Ascending aorta (tissue), 2 donors: ENCODE measurements at places on chromosomes 2 and 18.

DNA sequence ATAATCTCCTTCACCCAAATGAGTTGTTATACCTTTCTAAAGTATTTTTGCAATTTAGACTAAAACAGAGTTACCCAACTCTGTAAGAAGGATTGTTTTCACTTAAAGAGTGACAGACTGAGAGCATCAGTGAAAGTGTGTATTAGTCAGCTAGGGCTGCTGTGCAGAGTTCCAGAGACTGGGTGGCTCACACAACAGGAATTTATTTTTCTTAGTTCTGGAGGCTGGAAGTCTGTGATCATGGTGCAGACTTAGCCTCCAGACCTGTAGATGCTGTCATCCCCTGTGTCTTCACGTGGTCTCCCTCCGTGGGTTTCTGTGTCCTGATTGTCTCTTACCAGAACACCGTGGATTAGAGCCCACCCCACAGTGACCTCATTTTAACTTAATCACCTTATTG lies 40.0 kb downstream of the BCL2L11 start:
- no peak for DNase-seq

GRCh38 chr2:23651187-23652080 lies 266.5 kb downstream of the KLHL29 start:
- no peak for DNase-seq

DNA sequence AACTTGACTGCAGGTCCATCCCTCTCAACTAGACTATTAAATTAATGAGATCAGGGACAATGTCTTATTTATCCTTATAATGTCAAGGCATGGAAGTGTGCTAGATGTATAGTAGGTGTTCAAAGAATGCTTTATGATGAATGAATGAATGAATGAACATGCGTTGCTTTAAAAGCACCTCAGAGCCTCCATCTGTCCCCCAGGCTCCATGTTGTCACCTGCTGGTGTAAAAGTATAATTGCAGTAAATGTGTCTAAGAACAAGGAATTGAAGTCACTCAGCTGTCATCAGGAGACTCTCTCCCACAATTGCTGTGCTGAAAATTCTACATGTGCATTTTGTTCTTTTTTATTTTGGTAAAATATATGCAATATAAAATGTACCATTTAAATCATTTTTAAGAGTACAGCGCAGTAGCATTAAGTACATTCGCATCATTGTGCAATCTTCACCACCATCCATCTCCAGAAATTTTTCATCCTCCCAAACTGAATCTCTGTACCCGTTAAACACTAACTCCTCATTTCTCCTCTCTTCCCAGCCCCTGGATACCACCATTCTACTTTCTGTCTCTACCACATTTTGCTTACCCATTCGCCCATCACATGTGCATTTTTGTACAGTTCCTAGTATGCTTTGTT lies 52.6 kb downstream of the GNAL start:
- DNase-seq = no peak

GRCh38 chr18:45935591-45936335 lies 31.4 kb downstream of the EPG5 start:
- no peak for DNase-seq

GRCh38 chr2:138176862-138177439 lies 212.7 kb downstream of the HNMT start:
- DNase-seq = no peak

GRCh38 chr2:227280895-227281294 lies 44.2 kb upstream of the MFF start:
- DNase-seq = no peak

- no peak for DNase-seq
These were observed 1.9 kb downstream of the SPAG16 start for GRCh38 chr2:213286161-213286560.

DNA sequence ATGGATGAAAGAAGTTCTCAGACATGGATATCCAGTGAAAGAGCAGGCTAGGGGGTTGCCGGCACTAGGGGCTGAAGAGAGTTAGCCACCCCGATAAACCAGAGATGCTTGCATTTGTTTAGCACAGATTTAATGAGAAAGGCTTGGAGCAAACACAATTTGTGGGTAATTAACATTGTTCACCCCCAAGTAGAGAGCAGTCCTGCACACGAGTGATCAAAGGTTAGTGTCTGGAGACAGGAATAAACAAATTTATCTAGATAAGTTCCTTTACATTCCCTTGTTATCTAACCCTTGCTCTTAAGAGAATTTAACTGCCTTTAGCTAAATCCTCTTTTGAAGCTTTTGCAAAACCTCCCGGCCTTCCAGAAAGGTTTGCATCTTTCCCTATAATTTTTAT lies 23.9 kb downstream of the HTR2B start:
- DNase-seq = no peak

- no peak for DNase-seq
These were observed 118.7 kb downstream of the KCTD1 start for GRCh38 chr18:26429535-26430226.

DNA sequence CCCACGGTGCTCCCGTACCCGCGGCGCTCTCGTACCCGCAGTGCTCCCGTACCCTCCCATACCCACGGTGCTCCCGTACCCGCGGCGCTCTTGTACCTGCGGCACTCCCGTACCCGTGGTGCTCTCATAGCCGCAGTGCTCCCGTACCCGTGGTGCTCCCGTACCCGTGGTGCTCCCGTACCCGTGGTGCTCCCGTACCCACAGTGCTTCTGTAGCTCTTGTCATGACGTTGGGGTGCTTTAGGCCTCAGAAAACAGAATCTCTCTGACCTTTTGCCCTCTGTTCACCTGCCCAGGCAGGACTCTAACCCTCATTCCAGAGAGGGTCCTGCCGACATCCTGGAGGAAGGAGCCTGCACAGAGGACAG lies 35.3 kb downstream of the SLC66A2 start:
- DNase-seq = no peak

DNA sequence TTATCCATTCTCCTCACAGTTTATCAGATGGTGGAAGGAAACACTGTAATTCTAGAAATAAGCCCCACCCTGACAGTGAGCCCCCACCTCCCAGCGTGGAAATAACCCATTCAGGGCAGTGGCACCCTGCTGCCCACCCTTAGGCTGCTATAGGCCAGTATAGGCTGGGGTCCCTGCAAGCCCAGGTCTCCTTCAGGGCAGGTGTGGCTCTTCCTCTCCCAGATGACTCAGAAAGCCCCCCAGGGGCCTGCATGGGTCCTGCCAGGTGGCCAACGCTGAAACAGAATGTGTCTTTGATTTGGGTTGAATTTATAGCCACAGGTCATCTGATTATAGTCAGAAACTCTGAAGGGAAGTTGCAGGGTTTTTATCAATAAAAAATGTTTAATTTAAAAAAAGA lies 136.4 kb downstream of the SH3RF3 start:
- no peak for DNase-seq

DNA sequence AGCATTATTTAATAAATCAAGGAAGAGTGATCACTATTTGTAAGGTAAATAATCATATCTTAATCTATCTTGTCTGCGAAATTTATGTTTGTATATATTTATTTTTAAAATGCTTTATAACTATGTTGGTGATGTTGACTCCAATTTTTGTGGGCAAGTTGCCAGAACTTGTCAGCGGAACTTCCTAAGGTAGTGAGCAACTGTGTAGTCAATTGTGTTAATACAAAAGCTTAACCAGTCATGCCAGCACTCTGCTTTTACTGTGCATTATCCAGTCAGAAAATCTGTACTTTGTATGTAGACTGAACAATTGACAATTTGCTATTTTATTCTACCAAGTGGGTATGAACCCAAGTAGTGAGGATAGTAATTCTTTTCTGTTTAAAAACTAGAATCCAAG lies 61.9 kb upstream of the RND3 start:
- no peak for DNase-seq

DNA sequence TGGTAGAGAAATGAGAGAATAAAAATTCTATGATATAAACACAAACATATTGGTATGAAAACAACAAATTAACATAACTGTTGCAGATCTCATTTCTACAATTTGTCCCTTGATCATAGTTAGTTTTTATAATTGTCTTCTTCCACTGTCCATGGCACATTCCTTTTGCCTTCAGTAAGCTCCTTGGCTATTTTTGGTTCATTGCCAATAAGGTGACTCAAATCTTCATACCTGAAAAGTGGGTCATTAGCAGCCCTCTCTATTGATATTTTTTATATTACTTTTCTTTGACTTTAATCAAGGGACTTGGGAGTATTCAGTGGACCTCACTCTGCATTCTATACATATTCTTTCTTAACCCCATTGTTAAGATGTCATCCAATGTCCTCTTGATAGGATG lies 552.9 kb downstream of the TDRD15 start:
- no peak for DNase-seq

DNA sequence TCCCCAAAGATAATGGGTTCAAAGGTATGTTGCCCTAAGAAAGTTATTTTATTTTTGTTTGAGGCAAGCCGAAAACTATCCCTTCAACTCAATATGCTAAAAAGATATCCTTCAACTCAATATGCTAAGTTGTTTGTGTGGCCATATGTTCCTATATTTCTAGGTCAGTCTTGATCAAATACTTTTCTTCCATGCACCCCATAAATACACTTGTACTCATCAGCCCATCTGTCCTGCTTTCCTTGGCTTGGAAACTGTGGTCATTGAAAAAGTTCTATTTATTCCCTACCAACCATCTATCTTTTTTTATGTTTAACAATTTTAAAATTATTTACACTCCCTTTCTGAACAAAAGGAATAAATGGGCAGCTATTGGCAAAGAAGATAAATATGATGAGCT lies 447.7 kb downstream of the NRXN1 start:
- no peak for DNase-seq

DNA sequence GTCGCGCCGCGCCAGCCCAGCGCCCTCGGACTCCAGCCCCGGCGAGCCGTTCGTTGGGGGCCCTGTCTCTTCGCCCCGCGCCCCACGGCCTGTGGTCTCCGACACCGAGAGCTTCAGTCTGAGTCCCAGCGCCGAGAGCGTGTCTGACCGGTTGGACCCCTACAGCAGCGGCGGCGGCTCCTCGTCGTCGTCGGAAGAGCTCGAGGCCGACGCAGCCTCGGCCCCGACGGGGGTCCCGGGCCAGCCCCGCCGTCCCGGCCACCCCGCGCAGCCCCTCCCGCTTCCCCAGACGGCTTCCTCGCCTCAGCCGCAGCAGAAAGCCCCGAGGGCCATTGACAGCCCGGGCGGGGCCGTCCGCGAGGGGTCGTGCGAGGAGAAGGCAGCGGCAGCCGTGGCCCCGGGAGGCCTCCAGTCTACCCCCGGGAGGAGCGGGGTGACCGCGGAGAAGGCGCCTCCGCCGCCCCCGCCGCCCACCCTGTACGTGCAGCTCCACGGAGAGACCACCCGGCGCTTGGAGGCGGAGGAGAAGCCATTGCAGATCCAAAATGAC lies 1.4 kb downstream of the PHLPP1 start:
- DNase-seq = peak; percentile 68

DNA sequence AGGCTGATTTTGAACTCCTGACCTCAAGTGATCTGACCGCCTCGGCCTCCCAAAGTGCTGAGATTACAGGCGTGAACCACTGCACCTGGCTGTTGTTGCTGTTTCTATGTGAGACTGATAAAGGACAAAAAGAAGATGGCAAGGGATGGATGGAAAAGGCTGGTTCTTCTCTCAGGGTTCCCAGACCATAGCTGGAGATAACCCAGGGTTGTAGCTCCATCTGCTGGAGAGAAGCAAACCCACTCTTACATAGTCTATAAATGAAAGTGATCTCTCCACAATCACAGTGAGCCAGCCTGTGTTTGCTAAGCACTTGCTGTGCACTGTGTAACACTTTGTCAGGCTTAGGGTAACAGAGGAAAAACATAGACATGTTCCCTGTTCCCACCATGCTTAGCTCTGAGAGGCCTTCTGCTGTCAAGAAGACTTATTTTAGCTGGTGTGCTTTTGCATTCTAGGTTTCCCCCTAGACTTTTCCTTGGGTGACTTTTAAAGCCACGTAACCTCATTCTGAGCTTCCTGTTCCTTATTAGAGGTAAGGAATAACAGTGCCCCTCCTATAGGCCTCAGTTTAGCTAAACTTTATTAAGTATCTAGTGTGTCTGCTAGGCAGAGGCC lies 49.7 kb downstream of the LIMS1 start:
- DNase-seq = no peak

GRCh38 chr2:150125708-150126107 lies 361.8 kb downstream of the RND3 start:
- DNase-seq = no peak

DNA sequence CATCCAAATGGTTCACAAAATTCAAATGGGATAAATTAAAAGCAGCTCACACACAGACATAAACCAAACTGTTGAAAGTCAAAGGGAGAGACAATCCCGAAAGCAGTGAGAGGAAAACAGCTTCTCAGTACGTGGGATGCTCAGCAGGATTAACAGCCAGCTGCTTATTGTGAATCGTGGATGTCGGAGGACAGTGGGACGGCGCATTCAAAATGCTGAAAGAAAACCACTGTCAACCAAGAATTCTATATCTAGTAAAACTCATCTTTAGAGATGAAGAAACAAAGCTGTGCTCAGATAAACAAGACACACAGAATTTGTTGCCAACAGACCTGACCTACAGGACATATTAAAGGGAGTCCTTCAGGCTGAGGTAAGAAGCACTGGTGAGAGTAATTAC lies 102.9 kb downstream of the NFATC1 start:
- no peak for DNase-seq

GRCh38 chr2:181563101-181563692 lies 93.7 kb downstream of the CERKL start:
- DNase-seq = no peak

DNA sequence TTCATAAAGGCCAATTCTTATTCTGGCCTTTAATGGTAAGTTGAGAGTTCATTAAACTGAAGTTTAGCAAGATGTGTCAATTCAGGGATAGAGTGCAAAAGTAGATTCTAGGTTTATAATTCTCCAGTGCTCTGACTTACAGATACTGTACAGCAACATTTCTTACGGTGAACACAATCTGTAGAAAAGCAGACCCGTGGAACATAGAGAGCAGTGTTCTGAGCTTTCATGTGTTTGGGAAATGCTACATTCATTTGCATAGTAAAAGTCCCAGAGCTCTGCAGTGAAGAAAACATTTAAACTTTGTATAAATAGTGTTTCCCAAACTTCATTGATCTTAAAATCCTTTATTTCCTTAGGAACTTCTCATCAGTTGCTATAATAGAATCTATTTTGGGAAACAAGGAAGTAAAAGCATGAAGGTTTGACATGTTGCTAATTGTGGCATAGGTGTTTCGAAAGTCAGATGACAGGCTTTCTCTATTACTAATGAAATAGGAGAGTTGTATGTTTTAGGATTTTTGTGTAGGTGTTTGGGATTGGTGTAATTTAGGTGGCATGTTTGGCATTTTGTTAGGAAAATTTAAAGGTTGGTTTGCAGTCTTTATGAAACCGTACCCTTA lies 138.2 kb downstream of the ASXL3 start:
- no peak for DNase-seq

- DNase-seq = no peak
These were observed 14.7 kb downstream of the BCL2L11 start for GRCh38 chr2:111135237-111135909.

GRCh38 chr2:216633616-216634369 lies 573 bp downstream of the IGFBP2 start:
- no peak for DNase-seq

DNA sequence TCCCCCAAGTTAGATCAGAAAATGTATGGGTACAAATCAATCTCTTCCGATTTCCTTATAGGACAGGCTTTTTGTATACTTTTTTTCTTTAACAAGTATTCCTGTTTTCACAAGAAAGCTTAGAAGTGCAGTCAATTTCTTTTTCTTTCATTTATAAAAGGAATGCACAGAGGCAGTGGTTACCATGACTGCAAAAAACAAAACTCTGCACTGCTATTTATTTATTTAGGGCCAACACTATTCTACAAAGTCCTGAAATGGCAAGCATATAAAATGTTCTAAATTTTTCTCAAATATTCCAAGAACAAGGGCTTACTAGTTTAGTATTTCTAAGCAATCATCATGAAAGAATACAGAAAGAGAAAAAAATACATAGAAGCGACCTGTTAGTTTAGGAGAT lies 22.2 kb downstream of the ATAD2B start:
- DNase-seq = no peak

- DNase-seq = no peak
These were observed 48.2 kb upstream of the KCNG2 start for GRCh38 chr18:79749251-79750191.
